ENCODE measurements at places on chromosomes 2 and 18. TPM values are rescaled to one million over a fixed set of nuclear protein-coding genes. Genes with fewer than 3 reads are reported as not detected.

DNA sequence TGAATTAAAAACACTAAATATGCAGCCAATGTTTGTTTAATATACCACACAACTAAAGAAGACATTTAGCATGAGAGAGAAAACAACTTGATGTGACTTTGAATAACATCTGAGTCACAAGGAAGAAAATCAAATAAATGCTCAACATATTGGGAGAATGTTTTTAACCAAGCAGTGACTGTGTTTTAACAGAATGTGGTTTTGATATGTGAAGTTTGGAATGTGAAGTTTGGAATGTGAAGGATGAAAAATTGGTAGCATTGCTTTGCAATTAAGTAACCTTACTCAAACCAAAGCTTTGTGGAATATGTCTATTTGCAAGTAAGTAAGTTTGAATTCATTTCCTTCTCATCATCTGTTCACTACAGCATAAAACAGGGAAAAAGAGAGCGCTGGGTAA, 128.2 kb upstream of the DNAJC10 start:
- no peak for DNase-seq

SOWAHC gene
- 10.6 TPM for total RNA-seq

ACTR3 gene
- total RNA-seq, result 282 TPM

- DNase-seq, result no peak
Observed at GRCh38 chr2:85222792-85223191, 89.6 kb downstream of the TCF7L1 start.

TTR gene
- not detected for total RNA-seq

DNA sequence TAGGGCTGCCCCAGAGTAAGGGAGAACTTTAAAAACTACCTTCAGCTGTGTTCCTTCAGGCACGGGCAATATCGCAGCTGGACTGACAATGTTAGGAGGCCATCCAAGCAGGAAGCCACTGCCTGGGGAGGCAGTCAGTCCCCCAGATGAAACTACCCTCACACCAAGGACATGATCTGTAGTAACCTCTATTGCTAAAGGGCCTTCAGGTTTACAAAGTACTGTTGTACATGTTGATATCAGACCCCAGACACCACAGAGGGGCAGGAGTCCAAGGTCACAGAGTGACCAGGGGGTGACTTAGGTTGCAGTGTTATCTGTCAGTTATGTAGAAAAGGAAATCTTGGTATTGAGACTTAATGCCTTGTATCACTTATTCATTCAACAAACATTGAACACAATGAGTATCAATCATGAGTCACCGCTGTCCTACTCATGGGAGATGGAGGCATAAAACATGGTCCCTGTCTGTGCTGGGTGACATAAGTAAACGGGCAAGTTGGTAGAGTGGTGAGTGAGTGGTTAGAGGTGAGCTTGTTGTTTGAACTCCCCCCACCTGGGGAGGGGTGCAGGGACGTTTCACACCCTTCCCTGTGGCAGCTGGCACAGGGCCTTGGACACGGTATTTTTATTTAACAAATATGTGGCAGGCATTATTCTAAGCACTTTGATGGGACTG, 7.1 kb downstream of the CABLES1 start:
- no peak for DNase-seq

DNA sequence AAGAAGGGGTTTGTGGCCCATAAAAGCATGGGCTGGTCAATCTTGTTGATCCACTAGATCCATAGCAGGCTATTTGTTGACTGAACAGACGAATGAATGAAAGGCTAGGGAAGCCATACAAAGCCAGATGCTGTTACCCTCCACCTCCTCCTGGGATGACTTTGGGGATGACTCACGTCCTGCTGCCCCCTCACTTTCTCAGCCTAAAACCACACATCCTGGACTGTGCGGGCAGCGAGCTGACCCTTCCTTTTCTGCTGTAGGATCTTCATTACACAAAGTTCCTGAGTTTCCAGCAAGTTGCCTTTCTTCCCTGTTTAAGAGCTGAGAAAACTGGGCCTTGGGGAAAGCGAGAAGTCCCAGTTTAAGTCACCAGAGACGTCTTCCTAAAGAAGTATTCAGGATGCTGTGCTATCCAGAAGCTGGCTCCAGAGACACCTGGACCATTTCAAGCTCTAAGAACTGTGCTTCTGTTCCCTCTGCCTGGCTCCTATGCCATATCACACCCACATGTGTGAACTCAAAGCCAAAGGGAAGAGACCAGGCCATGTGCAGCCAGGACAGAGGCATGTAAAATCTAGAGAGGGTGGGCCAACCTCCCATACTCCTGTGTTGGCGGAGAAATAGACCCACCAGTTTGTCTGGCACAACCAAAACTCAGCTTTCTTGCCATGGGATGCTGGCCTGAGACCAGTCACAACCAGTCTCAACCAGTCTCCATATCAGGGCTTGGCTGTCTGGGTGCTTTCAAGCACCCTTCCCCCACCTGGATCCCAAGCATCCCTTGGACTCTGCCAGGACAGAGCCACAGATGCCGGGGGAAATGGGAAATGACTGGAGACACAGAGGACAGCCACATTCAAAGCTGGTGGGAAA, 4.7 kb upstream of the SLC20A1 start:
- no peak for DNase-seq

DNA sequence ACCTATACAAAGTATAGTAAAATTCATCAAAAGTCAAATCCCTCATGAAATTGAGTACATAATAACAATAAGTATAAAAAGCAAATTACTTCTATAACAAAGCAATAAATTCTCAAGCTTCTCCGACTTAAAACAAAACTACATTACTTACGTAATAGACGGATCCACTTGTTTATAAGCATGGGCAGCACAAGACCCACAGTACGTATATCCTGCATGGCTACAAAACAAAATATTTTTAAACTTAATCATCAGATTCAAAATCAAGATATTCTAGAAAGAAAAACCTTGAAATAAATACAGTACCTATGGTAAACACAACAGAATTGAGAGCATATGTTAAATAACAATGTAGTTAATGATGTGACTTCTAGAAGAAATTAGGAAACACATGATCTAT, 78.9 kb downstream of the MEMO1 start:
- no peak for DNase-seq

- DNase-seq, result peak; percentile 84
Observed at GRCh38 chr2:139940686-139941085, 1160.5 kb upstream of the NXPH2 start.

DNA sequence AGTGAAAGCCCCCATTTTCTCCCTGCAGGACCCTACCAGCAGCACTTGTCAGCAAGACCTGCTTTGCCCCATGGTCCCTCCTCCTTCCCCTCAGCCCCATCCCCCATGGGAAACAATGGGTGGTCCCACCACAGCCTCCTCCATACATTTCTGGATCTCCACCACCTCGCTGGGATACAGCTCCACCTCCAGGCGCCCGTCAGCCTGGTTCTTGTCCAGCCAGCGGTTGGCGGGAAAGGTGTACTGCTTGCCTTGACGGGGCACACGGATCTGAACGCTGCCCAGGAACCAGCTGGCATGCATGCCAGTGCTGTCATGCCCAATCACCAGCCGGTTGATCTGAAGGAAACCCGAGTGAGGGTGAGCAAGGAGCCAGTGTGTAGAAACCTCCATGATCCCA, 90.9 kb downstream of the LOXHD1 start:
- no peak for DNase-seq

All from A673 (cell line).